ENCODE measurements at places on chromosomes 13 and 19.

DNA sequence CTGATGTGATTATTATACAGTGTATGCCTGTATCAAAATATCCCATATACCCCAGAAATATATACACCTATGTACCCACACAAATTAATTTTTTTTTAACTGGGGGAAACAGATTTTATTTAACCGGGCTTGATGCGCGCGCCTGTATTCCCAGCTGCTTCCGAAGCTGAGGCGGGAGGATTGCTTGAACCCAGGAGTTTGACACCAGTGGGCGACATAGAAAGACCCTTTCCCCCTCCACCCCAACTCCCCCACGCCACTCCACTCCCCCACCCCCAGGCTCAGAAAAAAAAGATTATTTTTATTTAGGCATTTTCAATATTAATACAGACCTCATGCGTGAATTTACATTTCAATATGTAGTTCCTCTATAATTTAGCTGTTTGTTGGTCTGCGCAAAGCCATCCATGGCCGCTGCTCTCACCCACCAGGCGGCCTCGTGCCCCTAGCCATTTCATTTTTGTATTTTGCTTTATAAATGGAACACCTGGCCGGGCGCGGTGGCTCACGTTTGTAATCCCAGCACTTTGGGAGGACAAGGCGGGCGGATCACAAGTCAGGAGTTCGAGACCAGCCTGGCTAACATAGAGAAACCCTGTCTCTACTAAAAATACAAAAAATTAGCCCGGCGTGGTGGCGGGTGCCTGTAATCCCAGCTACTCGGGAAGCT is 836 bp upstream of the VPS36 start:
- no peak for DNase-seq

DNA sequence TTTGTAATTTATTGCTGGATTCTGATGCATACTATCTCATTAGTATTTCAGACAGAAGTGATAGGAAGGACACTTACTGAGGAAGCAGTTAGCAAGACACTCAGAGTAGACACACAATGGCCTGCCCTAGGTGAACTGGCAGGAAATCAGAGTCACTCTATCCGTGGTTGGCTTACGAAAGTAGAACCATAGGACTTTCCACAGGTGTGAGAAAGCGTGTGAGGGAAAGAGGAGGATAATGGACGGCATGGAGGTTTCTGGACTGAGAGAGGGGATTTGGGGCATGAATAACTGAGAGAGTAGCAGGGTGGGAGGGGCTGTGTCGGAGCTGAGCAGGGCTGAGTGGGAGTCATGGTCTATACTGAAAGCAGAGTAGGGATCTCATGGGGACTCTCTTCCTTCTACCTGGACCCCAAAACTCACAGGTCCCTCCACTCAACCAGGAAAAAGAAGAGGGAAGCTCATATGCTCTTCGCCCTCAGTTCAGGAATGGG is 18.7 kb upstream of the EID2 start:
- no peak for DNase-seq

GRCh38 chr19:13190781-13191540 is 40.8 kb downstream of the IER2 start:
- DNase-seq: peak; percentile 15

- no peak for DNase-seq
These were observed 7.8 kb upstream of the SIGLECL1 start for GRCh38 chr19:51242881-51243630.

DNA sequence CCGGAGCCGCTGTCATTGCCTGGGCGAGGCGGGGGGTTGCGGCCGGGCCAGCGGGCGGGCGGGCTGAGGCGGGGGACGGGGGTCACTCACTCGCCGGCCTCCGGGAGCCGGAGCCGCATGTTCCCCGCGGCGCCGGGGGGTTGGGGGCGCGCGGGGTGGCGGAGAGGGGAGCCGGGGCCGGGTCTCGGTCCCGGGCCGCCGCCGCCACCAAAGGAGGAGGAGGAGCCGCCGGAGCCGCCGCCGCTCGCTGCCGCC is 149 bp downstream of the MED26 start:
- no peak for DNase-seq

DNA sequence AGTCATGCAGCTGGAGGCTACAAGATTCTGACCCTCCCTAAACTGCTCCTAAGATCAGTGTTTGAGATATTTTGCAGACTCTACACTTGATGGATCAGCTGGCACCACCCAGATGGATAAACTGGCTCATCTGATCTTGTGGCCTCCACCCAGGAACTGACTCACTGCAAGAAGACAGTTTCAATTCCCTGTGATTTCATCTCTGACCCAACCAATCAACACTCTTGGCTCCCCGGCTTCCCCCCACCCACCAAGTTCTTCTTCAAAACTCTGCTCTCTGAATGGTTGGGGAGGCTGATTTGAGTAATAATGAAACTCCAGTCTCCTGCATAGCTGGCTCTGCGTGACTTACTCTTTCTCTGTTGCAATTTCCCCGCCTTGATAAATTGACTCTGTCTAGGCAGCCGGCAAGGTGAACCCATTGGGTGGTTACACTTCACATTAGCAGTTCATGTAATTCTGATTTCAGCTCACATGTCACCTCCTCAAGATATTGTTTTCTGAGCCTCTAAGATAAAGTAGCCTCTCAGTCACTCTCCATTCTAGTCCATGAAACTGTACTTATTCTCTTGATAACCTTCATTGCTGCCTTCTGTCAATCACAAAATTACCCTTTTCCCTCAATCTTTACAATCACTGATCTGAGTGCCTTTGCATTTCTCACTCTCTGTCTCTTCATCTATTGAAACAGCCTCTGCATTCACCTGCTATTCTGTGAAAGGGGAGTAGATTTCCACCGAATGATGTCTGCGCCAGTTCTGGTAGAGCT is 9.9 kb upstream of the FPR3 start:
- DNase-seq: no peak

DNA sequence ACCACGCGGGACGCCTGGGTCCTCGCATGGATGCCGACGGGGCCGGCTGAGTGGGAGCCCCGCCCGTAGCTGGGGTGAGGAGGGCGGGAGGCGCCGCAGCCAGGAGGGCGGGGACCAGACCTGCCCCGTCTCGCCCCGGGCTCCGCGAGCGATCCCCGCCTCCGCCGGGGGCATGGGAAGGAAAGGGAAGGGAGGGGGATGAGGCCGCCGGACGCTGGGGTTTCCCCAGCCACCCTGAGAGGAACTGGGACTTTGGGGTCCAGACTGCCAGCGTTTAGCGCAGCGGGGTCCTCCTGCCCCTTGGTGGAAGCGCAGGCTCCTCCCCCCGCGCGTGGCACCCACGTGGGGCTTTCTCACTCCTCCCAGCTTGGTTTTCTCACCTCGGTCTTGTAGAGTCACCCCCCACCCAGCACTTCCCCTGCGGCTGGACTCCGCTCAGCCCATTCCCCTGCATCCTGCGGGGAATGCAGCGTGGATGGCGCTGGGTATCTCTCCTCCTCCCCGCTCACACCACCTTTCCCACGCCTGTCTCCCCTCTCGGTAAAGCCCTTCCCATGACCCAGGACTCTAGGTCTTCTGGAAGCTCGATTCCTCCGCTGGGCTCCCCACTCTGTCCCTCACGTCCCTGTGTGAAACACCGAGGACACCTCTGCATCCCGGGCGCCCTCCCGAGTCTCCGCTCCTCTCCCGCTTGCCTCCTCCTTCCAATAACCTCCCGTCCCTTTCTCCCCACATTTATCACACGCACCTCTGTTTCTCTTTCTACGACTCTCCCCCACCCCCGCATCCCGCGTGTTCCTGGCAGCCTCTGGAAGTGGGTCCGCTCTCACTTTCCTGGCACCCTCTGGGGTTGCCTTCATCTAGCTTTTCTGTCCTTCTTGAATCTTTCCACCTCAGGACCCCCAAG is 2.1 kb downstream of the TGFB1 start:
- DNase-seq: peak; percentile 86

GRCh38 chr19:17320435-17320834 is 11.1 kb downstream of the DDA1 start:
- no peak for DNase-seq

DNA sequence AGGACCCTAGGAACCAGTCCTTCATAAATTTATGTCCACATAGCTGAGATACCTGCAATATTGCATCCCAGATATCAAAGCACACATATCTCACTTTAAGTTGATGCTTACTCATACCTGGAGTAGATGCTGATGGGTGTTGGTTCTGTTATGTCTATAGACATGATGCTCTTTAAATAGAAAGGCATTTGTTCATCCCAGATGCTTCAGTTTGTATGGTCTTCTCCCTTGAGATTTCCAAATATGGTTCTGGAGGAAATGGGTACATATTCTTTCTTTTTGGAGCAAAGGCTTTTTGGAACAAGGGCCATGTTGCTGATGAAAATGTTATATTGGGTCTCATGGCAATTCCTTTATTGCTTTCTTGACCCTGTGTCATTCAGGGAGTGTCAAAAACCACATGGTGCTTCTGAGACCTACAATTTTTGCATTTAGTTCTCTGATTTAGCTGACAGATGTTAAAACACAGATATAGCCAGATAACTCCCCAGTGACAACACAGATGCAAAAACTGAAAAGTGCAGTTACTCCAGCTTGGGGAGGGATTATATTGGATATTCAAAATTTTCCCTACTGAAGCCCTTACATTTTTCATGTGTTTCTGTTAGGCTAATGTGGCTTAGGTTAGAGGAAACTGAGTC is 211.4 kb downstream of the KCNRG start:
- no peak for DNase-seq

GRCh38 chr19:53463263-53463662 is 4.3 kb upstream of the ZNF813 start:
- peak; percentile 82 for DNase-seq

GRCh38 chr13:31276421-31276820 is 76.6 kb downstream of the B3GLCT start:
- no peak for DNase-seq

DNA sequence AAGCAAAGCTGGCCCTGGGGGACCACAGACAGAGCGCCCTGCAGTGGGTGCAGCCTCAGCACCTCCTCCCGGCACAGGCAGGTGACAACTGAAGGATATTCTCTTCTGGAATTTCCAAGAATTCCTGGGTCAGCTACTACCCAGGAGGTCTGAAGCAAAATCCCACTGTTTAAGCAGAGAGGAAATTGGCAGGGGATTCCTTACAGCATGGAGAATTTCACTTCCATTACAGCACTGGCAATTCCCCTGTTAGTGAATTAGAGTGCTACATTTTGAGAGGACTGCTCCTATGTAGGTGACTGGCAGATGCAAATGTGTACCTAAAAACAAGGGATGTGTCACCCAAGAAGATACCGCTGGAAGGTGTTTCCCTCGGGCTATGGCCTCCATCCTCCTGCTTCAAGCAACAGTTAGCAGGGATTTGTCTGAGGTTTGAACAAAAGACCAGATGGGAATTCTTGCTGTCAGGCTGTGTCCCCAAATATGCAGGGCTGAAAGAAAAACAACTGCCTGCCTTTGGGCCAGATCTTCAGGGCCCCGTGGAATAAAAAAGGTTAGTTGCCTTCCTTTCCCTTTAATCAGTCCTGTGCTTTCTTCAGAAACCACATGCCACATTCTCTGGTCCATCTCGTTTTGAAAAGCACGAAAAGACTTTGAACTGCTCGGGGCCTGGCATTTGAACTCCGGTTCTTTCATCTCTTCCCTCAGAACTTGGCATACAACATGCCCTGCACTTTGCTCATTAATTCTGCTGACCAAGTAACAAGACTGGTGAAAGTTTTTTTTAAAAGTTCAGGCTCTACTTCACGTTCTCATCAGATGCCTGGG is 296.4 kb downstream of the DNAJC15 start:
- no peak for DNase-seq

DNA sequence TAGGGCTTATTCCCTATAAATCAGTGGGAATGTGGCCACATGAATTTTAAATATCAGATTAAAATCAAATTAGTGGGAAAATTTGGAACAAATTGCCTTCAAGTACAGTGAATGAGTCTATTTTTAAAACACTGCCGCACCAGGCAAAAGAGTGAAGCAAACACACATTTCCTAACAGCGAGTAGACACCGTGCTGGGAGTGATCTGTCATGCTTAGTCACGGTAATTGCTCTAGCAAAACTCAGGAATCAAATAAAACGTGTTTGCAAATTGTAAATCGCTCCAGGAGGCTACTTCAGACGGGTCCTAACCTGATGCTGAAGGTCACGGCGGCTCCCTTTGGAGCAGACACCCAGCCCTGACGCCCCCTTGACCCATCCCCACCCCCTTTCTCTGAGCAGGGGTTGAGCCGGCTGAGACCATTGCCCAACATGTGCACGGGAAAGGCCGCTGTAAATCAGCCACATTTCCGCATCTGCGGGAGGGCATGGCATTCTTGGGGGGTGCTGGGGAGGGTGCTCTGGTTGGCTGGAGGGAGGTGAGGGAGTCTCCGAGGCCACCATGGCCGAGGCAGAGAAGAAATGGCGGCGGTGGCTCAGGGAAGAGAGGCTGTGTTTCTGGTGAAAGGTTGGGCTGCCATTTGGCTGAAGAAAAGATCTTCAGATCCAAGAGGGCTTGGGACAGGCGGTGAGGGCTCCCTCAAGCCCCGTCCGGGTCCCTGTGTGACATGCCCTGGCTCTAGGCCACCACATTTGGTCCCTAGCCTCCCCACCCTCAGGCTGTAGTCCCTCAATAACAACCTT is 8.9 kb downstream of the CEBPA start:
- DNase-seq: no peak

DNA sequence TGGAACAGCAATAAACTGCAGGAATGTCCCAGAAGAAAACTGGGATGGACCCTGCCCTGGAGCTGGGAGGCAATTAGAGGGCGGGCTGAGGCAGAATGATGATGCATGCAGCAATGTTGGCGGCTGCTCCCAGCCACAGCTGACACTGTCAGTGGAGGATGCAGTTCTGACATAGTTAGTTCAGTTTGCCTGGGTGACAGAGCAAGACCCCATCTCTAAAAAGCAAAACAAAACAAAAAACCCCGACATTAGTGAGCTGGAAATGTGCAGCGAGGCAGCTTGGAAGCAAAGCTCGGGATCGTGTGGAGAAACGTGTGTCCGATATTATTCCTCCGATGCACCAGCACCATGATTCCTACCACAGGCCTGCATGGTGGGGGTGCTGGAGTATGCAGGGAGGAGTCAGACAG is 110.1 kb upstream of the UQCRFS1 start:
- DNase-seq: no peak

DNA sequence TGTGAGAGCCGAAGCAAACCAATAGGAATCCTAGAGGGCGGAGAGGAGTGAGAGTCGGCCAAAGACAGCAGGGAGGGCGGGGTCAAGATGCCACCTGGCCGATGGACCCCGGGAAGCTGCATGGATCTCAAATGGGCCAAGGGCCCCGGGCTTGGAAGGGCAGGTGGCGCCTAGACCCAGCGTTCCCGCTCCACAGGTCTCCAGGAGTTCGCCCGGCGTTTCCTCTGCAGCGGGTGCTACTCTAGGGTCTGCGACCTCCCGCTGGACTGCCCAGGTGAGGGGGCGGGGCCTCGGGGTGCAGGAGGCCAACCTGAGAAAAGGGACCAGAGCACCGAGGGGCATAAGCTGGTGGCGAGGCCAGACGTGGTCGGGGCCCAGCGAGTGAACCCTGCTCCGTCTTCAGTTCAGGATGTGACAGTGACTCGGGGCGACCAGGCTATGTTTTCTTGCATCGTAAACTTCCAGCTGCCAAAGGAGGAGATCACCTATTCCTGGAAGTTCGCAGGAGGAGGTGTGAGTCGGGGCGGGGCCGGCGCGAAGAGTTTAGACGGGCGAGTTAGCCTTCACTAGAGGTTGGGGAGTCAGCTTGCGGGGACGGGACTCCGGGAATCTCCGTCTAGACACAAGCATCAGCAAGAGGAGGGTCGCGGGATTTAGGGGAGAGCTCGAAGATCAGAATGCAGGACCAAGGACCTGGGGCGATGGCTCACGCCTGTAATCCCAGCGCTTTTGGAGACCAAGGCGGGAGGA is 9.9 kb downstream of the SPACA6 start:
- DNase-seq: peak; percentile 61

Data from iPS-NIHi11 (cell line).